Effector memory CD4-positive, alpha-beta T cell (primary cell): ENCODE measurements at places on chromosomes 1 and 21.
A peak's percentile ranks its signal among the peaks of the same experiment; 100 is the strongest.

- DNase-seq = no peak
These were observed 320.0 kb downstream of the CAMTA1 start for GRCh38 chr1:7105269-7105668.

- DNase-seq = peak; percentile 25
These were observed 60.2 kb upstream of the PDE9A start for GRCh38 chr21:42593007-42593814.

DNA sequence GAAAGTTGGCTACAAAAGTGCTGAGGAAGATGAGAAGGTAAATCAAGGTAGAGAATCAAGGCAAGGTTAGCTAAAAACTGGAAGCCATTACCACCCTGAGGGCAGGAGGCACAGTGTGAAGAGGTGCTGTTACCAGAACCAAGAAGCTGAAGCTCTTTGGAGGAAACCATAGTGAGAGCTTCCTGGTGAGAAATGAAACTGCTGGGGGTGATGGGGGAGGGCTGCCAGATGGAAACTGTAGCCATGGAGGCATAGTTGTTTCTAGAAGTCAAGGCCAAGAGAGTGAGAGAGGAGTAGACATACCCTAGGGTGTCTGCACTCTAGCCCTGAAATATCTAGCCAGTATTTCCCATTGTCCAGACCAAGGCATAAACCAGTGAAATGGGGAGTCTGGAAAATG lies 28.7 kb downstream of the IFI44 start:
- DNase-seq = no peak

GRCh38 chr1:12709696-12710095 lies 6.2 kb upstream of the AADACL3 start:
- DNase-seq = no peak

- no peak for DNase-seq
These were observed 347 bp upstream of the KRTAP20-4 start for GRCh38 chr21:30620080-30620479.

GRCh38 chr1:229220163-229220846 lies 50.6 kb upstream of the RAB4A start:
- no peak for DNase-seq

DNA sequence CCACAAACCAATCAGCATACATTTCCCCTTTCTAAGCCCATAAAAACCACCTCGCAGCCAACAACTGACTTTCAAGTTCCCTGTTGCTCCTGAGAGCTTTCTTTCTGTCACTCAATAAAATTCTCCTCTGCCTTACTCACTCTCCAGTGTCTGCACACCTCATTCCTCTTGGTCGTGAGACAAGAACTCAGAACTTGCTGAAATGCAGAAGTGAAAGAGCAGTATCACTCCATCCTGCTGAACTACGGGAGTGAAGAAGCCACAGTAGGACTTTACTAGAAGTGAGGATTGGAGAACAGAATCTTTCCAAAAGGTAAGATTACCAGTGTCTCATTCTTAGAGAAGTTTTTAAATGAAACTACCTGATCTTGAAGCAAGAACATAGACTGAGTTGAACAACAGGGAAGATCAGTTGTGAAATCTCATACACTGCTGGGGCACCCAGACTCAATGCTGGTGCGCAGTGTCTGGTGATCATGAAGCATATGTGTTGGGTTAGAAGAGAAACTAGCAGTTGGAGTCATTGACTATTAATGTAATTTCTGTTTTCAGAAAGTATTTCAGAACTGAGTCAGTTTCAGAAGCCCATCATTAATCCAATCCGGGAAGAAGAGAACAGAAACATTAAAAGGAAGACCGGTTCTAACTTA lies 726.9 kb upstream of the TMPRSS15 start:
- no peak for DNase-seq

DNA sequence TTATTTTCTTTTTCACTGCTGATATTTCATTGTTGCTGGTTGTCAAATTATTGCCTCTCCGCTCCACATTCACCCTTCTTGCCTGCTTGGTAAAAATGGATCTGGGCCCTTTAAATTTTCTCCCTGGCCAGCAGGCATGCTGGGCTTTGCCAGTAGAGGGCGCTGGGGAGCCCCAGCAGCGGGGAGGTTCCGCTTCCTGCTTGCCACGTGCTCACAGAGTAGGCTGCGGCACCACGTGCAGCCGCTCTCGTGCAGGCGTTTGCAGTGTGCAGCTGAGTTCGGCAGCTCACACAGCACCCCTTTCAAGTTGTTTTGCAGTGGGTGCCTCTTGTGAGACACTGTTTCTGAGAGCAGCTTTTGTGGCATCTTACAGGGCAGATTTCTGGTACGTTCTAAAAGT lies at the start of gene ACTL8:
ACTL8 (plus strand) TSS at position 214 of the 400 bp plus-strand sequence. CDS start 67,676 bp downstream, outside the sequence.
- no peak for DNase-seq

DNA sequence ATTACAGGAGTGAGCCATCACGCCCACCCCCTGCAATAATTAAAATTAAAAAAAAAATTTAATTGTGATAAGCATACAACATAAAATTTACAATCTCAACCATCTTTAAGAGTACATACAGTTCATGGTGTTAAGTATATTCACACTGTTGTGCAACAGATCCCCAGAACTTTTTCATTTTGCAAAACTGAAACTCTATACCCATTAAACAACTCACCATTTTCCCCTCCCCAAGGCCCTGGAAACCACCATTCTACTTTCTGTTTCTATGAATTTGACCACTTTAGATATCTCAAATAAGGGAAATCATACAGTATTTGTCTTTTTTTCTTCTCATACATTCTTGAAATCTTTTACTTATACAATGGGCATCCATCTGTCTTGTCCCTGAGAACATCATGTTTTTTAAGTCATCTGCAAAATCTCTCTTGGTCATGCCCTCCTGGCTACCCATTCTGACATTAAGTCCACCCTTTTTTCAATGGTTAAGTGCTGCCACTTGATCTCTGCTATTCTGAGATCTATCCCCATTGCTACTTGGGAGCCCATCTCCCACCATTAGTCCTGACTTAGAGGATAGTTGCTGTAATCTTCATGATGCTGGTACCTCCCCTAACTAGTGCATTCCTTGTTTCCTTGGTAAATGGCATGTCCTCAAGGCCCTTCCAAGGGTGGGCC lies 39.4 kb upstream of the ZFYVE9 start:
- no peak for DNase-seq

- DNase-seq = no peak
These were observed 51.5 kb downstream of the LUZP1 start for GRCh38 chr1:23116921-23117699.

GRCh38 chr1:93708734-93709481 lies 27.3 kb upstream of the BCAR3 start:
- no peak for DNase-seq

DNA sequence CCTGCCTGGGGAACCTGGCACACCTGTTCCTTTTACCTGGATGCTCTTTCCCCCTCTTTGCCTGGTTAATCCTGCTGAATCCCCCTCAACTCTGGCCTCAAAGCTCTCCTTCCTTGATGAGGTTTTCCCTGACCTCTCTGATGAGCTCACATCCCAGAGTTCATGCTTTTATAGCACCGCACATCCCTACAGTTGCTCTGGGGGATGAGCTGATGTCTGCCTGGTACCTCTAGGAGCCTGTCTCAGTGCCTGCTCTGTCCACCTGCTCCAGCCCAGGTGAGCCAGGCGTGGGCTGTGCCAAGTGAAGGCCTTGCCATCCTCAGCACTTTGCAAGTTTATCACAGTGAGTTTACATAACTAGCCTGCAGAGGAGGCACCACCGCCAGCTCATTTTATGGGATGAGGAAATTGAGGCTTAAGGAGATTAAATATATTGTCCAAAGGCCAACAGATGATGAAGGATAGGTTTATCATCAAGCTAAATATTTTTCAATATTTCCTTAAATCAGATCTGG lies 58.6 kb upstream of the TMPRSS2 start:
- DNase-seq = no peak

DNA sequence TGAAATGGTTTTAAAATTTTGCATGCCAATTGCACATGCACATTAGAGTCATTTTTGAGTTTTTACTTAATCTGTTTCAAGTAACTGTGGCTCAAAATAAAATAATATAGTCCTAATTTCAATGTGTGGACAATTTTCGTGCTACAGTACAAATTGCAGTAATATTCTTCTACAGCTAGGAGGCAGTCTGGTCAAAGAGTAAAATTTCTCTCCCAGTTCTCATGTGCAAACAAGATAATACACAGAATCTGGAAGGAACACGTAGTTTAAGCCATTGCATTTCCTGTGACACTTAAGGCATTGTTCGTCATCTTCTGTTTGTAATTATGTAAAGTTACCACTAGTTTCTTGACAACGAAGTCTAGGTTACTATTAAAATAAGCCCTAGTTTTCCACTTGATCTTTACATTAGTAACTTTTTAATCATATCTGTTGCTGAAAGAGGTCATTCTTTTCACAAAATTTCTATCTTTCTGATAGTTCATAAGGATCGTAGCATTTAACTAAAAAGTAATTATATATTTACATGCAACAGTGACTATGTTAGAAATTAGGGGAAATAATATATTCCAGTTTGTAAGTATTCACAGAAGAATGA lies 28.9 kb downstream of the ODR4 start:
- no peak for DNase-seq

DNA sequence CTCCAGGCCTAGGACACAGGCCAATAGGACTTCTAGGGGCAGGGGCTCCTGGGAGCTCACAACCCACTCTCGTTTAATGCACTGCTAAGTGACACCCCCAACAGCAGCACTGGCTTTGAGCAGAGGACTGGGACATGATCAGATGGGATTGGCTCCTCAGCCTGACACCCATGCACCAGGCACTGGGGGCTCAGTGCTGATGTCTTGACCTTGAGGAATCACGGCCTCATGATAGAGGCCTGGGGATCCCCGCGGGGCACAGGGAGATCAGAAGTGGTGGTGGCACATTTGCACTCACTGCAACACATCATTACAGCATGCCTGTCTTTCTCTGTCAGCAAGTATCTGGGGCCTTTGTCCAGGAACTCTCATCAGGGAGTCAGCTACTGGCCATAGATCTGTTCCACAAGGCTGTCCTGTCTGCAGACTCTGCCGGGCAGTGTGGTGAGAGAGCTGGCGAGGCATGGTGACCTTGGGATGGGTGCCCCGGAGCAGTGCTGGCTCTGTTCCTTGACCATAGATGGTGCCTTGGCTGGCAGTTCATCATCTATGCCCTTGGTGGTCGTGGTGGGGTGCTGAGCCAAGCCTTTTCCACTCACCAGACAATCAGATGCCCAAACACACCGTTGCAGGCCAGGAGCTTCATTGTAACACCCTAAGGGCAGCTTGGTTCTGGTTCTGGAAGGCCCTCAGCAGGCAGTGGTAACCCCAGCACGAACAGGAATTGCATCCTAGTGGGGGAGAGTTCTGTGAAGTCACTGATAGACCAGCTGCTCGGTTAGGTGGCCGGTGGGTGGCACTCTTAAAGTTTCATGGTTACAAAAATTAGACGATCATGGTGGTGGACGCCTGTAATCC lies 22.2 kb upstream of the PARP1 start:
- no peak for DNase-seq

DNA sequence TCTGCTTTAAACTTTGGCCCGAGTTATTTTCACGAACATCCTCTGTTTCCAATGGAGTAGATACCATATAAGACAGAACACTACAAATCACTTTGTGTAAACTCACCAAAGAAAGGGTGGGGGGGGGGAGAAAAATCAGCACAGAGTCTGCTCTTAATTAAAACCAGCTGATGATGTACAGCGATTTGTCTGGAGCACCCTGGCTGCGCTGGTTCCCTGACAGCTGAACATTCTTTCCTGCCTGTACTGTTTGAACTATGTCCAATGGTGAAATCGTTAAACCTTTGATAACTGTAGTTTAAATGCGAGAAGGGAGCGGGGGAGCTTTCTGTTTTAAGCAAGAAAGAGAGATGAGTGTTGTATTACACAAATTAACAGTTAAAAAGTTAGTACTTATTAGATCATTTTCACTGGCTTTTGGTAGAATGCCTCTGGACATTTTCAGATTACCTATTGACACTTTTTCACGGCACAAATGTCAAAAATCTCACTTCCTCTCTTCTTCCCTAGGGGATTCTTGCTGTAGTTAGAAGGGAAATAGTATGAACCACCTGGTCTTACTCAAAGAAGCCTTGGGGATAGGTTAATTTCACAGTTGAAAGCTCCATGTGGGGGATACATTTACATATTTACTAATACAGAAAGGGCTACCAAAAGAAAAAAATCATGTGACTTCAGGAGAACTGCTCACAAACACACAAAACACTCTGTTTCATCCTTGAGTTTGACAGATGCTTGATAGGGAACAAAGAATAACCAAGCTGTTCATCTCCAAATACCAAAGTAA lies 140.2 kb upstream of the RUNX1 start:
- no peak for DNase-seq

DNA sequence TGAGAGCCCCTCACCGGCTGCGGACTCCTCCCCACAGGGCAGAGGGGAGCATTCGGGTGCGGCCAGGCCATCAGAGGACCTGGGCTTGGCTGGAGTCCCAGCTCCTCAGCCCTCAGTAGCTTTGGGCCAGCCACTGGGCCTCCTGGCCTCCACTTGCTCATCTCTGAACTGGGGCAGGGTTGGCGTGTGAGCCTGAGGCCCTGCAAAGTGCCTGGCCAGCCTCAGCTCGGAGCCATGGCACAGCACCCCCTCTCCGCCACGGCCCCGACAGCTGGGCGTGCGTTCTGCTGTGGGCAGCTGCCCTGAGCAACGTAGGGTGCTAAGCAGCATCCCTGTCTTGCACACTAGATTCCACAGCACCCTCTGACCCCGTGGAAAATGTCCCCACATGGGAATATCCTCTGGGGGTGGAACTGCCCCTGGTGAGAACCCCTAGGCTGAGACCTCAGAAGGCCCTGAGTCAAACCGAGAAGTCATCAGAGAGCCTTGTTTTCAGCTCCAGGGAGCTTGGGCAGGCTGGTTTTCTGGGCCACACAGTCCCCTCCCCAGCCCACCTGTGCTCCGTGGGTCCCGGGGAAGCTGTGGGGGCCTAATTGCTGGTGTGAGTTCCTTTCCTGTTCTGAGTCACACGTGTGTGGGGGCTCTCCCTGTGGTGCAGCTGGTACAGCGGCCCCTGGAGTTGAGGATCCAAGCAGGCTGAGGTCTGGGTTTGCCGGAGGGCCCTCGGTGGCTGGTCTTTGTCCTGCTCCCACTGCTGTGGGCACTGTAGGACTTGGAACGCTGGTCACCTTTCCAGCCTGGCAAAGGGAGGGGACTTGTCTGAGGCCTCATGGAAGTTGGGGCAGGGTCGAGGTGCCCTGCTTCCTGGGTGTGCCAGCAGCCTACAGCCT lies 24.5 kb downstream of the TP73 start:
- no peak for DNase-seq

GRCh38 chr1:210049616-210050015 lies 111.6 kb downstream of the SYT14 start:
- no peak for DNase-seq

- no peak for DNase-seq
These were observed 750 bp downstream of the NECAP2 start for GRCh38 chr1:16441282-16441665.

GRCh38 chr1:91572044-91572443 lies 71.4 kb downstream of the CDC7 start:
- DNase-seq = no peak
